ENCODE measurements at places on chromosomes 11 and 22.

GRCh38 chr11:68021167-68021787, 9.2 kb upstream of the NDUFS8 start:
- no peak overlapping the region for H3K4me3 ChIP-seq
- H3K27me3 ChIP-seq = no peaks in the 10 kb centered on the region
- no peaks in the 10 kb centered on the region for H3K36me3 ChIP-seq
- H3K4me1 ChIP-seq = no peaks in the 10 kb centered on the region
- no peak overlapping the region for H3K27ac ChIP-seq

- peaks cover 12% of the 10 kb centered on the region for H3K4me1 ChIP-seq
- H3K4me3 ChIP-seq = no peak overlapping the region
- peak; percentile 50 for DNase-seq
- no peak overlapping the region for H3K27ac ChIP-seq
These were observed 2.0 kb downstream of the KCNJ11 start for GRCh38 chr11:17386331-17387084.

- no peaks in the 10 kb centered on the region for H3K4me1 ChIP-seq
- peak; percentile 48 for DNase-seq
- no peak overlapping the region for H3K4me3 ChIP-seq
- H3K27ac ChIP-seq = no peak overlapping the region
These were observed 38.5 kb upstream of the GLYATL1 start for GRCh38 chr11:58900479-58901420.

DNA sequence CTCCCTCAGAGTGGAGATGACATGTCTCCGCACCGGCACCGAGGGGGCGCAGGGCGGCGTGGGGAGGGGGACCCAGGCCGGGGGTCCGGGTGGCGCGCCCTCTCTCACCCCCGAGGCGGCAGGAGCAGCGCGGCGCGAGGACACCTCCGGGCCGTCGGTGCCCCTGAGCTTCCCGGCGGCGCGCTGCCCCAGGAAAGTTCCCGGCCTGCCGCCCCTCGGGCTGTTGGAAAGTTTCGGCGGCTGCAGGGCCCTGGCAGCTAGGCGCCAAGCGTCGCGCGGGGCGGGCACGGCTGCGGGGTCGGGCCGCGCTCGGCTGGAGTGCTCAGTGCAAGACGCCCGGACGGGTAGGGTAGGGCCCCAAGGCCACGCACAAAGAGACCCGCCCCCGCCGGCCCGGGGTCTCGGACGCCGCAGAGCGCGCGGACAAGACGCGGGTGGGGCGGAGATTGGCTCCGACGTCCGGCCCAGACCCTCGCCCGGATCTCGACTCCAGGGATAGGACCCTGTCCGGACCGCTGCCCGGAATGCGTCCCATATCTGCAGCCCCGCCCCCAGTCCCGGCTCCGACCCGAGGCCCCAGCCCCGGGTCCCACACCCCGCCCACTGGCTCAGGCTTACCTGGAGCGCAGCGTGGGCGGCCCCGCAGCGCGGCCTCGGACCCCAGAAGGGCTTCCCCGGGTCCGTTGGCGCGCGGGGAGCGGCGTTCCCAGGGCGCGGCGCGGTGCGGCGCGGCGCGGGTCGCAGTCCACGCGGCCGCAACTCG, 471 bp downstream of the ARVCF start:
- H3K36me3 ChIP-seq = no peaks in the 10 kb centered on the region
- H3K4me1 ChIP-seq = peaks cover 16% of the 10 kb centered on the region
- DNase-seq = peak; percentile 31
- H3K27me3 ChIP-seq = peaks cover 28% of the 10 kb centered on the region
- no peak overlapping the region for H3K27ac ChIP-seq
